Breast epithelium (tissue), 4 donors: ENCODE measurements at places on chromosomes 4 and X. TPM values are rescaled to one million over a fixed set of nuclear protein-coding genes. Genes with fewer than 3 reads are reported as not detected.

GRCh38 chr4:84967243-84967690 lies 777 bp upstream of the WDFY3 start:
- no peaks in the 10 kb centered on the region for H3K27me3 ChIP-seq
- DNase-seq: no peak
- H3K27ac ChIP-seq: peak overlapping the region; percentile 96
- H3K36me3 ChIP-seq: no peaks in the 10 kb centered on the region
- peak overlapping the region; percentile 98 for H3K4me3 ChIP-seq

The FHIP1A gene
- total RNA-seq: 22.3 TPM

DNA sequence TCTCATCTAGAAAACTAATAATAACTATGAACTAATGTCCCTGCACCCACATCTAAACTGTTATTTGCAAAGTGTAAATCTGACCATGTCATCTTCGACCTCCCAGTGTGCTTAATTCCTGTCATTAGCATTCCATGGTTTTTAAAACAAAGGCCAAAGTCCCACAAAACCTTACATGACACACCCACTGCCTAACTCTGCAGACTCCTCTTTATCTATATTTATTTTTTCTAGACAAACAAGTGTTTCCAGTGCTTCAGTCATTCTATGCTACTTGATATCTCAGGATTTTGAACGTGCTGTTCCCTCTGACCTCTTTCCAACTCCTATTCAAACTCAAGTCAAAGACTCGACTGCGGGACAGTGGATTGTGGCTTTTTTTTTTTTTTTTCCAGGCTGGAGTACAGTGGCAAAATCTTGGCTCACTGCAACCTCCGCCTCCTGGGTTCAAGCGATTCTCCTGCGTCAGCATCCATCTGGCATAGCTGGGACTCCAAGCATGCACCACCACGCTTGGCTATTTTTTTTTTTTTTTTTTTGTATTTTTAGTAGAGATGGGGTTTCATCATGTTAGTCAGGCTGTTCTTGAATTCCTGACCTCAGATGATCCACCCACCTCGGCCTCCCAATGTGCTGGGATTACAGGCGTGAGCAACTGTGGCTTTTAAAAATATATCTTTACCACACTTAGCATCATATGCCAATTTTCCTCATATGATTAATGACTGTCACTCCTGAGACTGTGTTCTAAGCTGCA lies 1511.0 kb downstream of the ARAP2 start:
- H3K36me3 ChIP-seq: no peaks in the 10 kb centered on the region
- H3K27ac ChIP-seq: no peak overlapping the region
- no peak for DNase-seq
- no peak overlapping the region for H3K4me3 ChIP-seq
- H3K4me1 ChIP-seq: no peaks in the 10 kb centered on the region

DNA sequence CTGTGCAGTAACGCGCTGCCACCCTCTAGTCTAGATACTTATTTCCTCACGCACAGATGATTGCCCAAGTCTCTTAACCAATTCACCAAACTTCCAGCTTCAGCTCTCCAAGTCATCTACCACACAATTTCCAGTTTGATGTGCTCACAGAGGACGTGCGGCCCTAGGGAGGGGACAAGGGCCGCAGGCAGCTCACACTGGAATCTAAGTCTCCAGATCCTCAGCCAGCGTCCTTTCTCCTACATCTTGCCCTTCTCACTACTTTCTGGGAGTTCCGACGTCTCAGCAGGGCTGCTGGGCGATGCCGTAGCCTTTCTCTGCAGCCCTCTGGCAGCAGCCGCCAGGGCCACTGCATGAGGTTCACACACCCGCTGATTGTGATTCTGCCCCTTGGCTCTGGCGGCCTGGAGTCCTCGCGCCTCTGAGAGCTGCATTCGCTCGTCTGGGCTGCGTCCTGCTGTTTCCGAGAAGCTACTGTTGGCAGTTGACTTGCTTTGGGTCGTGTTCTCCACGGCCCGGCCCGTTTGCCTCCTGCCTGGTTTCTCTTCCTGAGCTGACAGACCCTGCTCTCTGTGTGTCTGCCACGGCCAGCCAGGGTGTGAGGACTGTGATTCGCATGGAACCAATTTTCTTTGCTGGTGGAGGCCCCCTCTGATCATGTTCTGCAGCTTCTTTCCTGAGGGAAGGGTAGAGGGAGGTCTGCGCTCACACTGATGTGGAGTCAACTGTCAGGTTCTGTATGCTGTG lies 14.1 kb upstream of the TMEM131L start:
- no peaks in the 10 kb centered on the region for H3K36me3 ChIP-seq
- no peak overlapping the region for H3K4me3 ChIP-seq
- no peaks in the 10 kb centered on the region for H3K27me3 ChIP-seq
- no peak for DNase-seq
- no peaks in the 10 kb centered on the region for H3K4me1 ChIP-seq

- H3K27me3 ChIP-seq: no peaks in the 10 kb centered on the region
- H3K4me3 ChIP-seq: no peak overlapping the region
- no peaks in the 10 kb centered on the region for H3K4me1 ChIP-seq
- DNase-seq: no peak
- no peaks in the 10 kb centered on the region for H3K36me3 ChIP-seq
Measured at GRCh38 chr4:185716577-185717376, 95.2 kb downstream of the SORBS2 start.

- no peak overlapping the region for H3K4me3 ChIP-seq
- H3K27me3 ChIP-seq: peaks cover 55% of the 10 kb centered on the region
- H3K36me3 ChIP-seq: no peaks in the 10 kb centered on the region
- DNase-seq: no peak
- no peaks in the 10 kb centered on the region for H3K4me1 ChIP-seq
Measured at GRCh38 chrX:154032653-154033052, 13.0 kb upstream of the IRAK1 start.

- no peak within 1 kb of the TSS for H3K27ac ChIP-seq
- H3K4me3 ChIP-seq: peak within 1 kb of the TSS; percentile 11
- H3K36me3 ChIP-seq: no peaks in the 10 kb centered on the region
- peaks cover 4% of the 10 kb centered on the region for H3K27me3 ChIP-seq
- no peak for DNase-seq
Measured at GRCh38 chr4:5893004-5893580, at the start of gene CRMP1. Gene CRMP1 (minus strand): TSS chr4:5893086. CDS start chr4:5892969, 117 bp downstream.

DNA sequence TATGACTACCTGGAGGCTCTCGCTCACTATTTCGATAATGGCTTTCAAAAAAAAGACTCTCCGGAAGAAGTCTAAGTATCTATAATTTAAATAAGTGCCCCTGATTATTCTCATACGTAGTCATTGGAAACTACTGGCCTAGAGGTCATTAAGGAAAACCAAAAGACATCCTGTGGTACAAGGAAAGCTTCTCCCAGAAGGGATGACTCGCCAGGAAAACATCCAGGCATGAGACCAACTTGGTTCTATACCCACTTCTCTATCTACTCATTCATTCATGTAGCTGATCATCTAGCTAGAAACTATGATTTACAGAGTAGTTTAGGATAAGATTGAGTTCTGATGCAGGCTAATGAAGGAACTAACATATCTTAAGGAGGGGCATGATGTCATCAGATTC lies 37.7 kb downstream of the SOX3 start:
- H3K27ac ChIP-seq: no peak overlapping the region
- DNase-seq: no peak
- H3K36me3 ChIP-seq: no peaks in the 10 kb centered on the region
- no peak overlapping the region for H3K4me3 ChIP-seq

The NHSL2 gene
- 5.4 TPM for total RNA-seq

GRCh38 chr4:4960574-4960973 lies 58.7 kb downstream of the CYTL1 start:
- H3K27ac ChIP-seq: no peak overlapping the region
- no peaks in the 10 kb centered on the region for H3K4me1 ChIP-seq
- DNase-seq: no peak
- no peak overlapping the region for H3K4me3 ChIP-seq
- no peaks in the 10 kb centered on the region for H3K27me3 ChIP-seq
- H3K36me3 ChIP-seq: no peaks in the 10 kb centered on the region

DNA sequence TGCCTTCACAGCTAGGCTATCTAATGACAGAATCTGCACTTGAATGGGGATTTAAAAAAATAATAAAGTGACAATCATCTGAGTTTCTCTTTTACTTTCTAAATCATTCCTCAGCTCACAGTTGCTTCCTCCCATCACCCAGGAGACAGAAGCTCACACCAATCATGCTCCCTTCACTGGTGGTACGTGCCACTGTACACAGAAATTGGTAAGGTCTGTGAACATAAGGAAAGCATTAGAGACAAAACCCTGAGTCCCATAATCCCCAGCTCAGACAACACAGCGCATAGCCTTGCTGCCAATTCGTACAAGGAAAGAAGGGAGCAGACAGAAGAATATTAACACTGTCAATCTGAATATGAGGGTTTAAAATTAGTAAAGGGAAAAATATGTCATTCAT lies 133.1 kb downstream of the IDS start:
- H3K36me3 ChIP-seq: no peaks in the 10 kb centered on the region
- no peak overlapping the region for H3K4me3 ChIP-seq
- no peak overlapping the region for H3K27ac ChIP-seq
- H3K27me3 ChIP-seq: no peaks in the 10 kb centered on the region
- DNase-seq: no peak
- H3K4me1 ChIP-seq: no peaks in the 10 kb centered on the region

The ZNF157 gene
- 0.33 TPM for total RNA-seq
